ENCODE measurements at places on chromosomes 11 and 22. TPM values are rescaled to one million over a fixed set of nuclear protein-coding genes. Genes with fewer than 3 reads are reported as not detected.

The VSIG10L2 gene
- not detected for total RNA-seq

The CPSF7 gene
- 70.3 TPM for total RNA-seq

The OR10D3 gene
- 0.25 TPM for total RNA-seq

The NAALADL1 gene
- 2.2 TPM for total RNA-seq

The SHISA8 gene
- total RNA-seq = not detected

GRCh38 chr11:85710917-85711316 lies 24.9 kb upstream of the CCDC89 start:
- no peaks in the 10 kb centered on the region for H3K27me3 ChIP-seq
- no peak overlapping the region for H3K27ac ChIP-seq
- no peaks in the 10 kb centered on the region for H3K36me3 ChIP-seq
- no peak for DNase-seq
- H3K4me3 ChIP-seq = no peak overlapping the region

- H3K27ac ChIP-seq = no peak overlapping the region
- H3K4me1 ChIP-seq = no peaks in the 10 kb centered on the region
- no peak overlapping the region for H3K4me3 ChIP-seq
- no peaks in the 10 kb centered on the region for H3K27me3 ChIP-seq
Measured at GRCh38 chr11:30735946-30736345, 149.8 kb upstream of the MPPED2 start.

DNA sequence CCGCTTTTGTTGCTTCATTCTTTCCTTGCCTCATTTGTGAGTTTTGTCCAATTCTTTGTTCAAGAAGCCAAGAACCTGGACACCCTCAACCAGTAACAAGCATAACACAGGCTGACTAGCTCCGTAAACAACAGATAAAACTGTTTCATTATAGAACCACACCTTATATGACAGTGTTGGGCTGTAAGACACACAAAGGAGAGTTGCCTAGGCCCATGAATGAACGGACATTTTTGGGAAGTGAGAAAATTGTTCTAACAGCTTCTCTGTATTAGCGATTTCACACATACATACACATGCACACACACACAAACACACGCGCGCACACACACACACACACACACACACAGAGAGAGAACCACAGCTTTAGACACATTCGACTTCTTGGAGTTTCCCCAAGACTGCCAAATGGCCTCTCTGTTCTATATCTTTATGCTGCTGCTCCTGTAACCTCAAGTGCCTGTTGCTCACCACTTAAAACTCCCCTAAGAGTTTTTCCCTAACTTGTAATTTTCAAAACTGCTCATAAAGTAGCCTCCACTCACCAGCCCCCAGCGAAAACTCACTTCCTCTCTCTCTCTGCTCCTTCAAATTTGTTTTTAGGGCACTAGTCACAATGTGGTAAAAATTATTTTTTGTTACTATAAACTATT lies 35.9 kb downstream of the CTSC start:
- H3K4me3 ChIP-seq = no peak overlapping the region
- H3K4me1 ChIP-seq = peaks cover 26% of the 10 kb centered on the region
- DNase-seq = no peak

DNA sequence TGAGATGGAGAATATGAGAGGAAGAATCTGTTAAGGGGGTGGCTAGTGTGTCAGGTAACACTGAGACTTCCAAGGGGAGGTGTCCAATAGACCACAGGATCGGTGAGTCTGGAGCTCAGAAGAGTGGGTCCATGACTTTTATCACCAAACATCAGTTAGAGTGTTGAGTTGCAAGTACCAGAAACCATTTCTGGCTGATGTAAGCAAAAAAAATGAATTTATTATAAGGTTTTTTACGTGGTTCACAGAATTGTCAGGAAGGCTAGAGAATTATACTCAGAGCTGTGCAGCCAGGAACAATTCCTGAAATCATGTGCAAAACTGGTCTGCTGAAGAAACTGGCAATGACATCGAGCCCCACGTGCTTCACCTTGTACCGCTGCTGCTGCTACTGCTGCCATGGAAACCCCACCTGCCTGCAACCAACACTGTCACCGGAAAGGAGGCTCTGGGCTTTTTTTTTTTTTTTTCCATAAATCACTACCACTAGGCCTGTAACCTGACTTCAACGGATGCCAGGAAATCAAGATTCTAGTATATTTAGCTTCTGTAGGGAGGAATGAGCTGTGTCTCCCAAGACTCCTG lies 16.6 kb upstream of the STK33 start:
- H3K4me1 ChIP-seq = peaks cover 4% of the 10 kb centered on the region
- no peaks in the 10 kb centered on the region for H3K36me3 ChIP-seq
- H3K4me3 ChIP-seq = no peak overlapping the region
- H3K27ac ChIP-seq = no peak overlapping the region

DNA sequence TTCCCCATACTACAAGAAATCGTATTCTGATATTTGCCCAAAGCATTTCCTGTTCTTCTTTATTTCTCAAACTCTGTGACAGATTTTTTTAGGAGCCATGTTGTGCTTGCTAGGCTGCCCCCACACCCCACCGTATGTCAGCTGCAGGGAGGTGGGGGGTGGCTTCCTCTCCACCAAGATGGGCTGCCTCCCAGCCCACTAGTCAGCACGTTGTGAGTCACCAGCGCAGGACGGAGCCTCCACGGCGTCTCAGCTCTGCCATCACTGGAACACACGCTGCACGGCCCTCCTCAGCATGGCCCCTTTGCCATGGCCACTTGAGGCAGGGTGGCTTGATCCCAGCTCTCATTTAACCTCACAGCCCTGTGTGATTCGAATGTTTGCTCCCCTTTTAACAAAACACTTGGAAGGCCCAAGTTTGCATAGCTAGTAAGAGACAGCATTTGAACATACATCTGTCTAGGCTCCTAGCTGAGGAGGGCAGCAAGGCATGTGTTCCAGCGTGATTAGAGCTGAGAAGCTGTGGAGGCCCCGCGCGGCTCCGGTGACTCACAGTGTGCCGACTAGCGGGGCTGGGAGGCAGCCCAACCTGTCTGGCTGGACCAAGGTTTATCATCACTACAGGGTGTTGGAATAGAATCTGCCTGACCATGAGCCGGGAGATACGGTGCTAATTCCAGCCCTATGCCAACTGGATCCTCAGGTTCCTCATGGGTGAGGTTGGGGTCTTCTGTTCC lies 180.7 kb upstream of the NCAM1 start:
- H3K4me1 ChIP-seq = peaks cover 5% of the 10 kb centered on the region
- no peak overlapping the region for H3K4me3 ChIP-seq
- no peak for DNase-seq

DNA sequence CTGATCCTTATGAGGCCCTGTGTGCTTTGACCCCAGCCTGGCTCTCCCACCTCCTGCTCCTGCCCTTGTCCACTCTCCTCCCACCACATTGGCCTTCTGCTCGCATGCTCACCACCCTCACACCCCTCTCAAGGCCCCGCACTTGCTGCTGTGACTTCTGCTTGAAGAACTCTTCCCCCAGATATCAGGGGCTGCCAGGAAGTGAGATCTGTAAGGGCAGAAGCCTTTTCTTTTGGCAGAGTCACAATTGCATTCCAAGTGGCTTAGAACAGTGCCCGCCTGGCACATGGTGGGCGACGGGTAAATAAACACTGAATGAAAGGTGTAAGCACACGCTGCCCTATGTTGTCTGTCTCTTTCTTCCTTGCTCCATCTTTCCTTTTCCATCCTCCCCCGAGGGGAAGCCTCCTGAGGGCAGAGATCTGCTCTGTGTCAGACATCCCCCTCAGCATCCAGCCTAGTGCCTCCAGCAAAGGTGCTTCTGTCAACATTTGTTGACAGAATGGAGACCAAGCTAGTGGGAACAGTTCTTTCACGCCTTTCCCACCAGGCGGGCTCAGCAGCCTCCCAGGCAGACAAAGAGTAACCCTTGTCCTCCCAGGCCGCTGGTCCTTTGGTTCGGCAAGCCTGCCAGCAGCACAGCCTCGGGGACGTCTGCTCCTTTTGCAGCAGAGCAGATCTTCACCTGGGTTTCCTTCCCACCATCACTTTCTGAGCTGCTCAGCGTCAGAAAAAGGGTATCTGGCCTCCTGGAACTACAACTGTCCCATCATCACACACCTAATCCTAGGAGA lies 10.0 kb upstream of the PEX26 start:
- H3K27me3 ChIP-seq = peaks cover 17% of the 10 kb centered on the region
- H3K4me1 ChIP-seq = no peaks in the 10 kb centered on the region
- H3K4me3 ChIP-seq = no peak overlapping the region

GRCh38 chr11:105968021-105968697 lies 53.9 kb downstream of the MSANTD4 start:
- no peak overlapping the region for H3K27ac ChIP-seq
- no peak for DNase-seq

DNA sequence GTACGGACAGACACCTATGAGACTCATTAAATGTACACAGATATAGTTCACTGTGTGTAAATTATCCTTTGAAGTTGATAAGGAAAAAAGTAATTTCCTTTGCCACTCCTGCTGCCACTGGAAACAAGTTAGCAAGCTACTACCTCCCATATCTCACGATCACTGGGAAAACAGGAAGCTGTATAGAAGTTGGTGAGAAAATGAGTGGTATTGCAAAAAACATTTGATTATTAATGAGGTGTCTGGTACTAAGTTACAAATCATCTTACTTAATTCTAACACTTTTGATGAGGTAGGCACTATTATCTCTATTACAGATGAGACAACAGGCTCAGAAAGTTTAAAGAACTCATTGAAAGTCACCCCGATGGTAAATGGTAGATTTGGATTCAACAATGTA lies 68.5 kb downstream of the GAB2 start:
- no peaks in the 10 kb centered on the region for H3K27me3 ChIP-seq
- H3K4me3 ChIP-seq = no peak overlapping the region
- no peaks in the 10 kb centered on the region for H3K36me3 ChIP-seq
- DNase-seq = no peak

DNA sequence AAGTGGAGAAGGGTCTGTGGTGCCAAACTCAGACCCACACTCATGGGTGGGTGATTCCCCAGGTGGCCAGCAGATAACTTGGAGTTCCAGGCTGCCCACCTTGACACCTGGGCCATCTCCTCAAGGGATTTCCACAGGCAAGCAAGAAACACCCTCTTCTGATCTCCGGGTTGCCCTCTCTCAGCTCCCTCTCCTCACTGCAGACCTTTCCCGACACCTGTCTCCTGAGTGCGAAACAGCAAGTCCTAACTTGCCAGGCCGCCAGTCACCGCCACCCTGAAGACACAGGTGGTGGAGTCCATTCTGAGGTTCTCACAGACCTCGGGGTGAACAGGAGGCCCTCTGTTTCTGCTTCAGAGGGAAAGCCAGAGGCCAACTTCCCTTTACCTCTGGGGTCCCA lies 16.6 kb downstream of the GALNT18 start:
- H3K4me3 ChIP-seq = no peak overlapping the region
- no peak for DNase-seq
- H3K27ac ChIP-seq = no peak overlapping the region
- peaks cover 72% of the 10 kb centered on the region for H3K27me3 ChIP-seq

DNA sequence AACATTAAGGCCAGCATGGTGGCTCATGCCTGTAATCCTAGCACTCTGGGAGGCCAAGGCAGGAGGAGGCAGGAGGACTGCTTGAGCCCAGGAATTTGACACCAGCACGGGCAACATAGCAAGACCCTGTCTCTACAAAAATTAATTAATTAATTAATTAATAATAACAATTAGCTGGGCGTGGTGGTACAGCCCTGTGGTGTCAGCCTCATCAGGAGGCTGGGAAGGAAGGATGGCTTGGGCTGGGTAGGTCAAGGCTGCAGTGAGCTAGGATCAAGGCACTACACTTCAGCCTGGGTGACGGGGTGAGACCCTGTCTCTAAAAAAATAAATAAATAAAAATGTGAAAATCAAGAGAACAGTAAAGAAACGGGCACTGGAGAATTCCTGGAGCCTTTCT lies 1.4 kb downstream of the ARFGAP3 start:
- DNase-seq = no peak
- H3K27me3 ChIP-seq = no peaks in the 10 kb centered on the region
- H3K4me3 ChIP-seq = peak overlapping the region; percentile 96
- H3K27ac ChIP-seq = no peak overlapping the region

DNA sequence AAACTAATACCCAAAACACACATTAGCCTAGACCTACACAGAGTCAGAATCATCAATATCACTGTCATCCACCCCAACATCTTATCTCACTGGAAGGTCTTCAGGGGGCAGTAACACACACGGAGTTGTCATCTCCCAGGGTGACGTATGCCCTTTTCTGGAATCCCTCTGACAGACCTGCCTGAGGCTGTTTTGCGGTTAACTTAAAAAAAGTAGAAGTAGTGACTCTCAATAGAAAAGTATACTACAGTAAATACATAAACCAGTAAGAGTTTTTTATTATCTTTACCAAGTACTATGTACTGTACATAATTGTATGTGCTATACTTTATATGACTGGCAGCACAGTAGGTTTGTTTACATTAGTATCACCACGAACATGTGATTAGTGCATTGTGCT lies 80.5 kb downstream of the PGR start:
- no peak for DNase-seq
- H3K27ac ChIP-seq = no peak overlapping the region
- H3K4me1 ChIP-seq = no peaks in the 10 kb centered on the region
- H3K36me3 ChIP-seq = no peaks in the 10 kb centered on the region

DNA sequence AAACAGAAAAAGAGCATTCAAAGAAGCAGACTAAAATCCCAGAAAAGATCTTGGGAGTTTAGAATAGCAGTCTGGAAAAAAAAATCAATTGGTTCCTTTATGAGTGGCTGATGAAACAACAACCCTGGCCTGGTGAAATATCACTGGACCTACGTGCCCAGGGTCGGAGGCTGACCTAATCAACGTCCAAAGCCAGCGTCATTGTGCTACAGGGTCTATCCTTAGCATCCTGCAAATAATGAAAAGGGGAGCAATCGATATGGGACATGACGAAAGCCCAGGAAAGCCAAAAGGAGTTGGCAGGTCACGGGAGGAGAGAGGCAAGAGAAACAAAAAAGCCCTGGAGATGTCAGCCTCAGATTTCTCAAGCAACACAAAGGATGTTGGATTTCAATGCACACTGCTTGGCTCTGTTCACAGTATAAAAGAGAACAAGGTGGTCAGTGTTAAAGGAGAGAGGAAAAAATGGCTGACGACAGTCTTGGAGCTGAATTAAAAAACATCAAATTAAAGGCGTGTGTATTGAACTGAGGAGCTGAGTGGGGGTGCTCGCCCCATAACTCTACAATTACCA lies 148.8 kb downstream of the BLID start:
- no peaks in the 10 kb centered on the region for H3K27me3 ChIP-seq
- no peak for DNase-seq
- H3K4me1 ChIP-seq = no peaks in the 10 kb centered on the region

DNA sequence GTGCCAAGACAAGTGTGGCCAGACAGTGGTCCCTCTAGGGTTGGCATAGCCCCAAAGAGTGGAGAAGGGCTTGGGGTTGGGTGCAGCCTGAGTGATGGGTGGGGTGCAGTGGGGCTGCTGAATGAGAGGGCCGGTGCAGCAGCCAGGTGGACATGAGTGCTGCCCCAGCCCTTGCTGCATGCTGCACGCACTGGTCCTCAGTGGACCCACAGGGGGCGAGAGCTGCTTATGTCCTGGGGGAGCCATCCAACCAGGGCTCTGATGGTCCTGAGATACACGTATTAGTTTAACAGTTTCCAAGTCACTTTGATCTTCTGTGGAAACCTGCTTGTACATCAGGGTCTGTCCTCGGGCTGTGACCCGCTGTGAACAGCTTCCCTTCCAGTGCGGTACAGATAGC lies 23.9 kb upstream of the ACR start:
- peaks cover 3% of the 10 kb centered on the region for H3K36me3 ChIP-seq
- peaks cover 20% of the 10 kb centered on the region for H3K27me3 ChIP-seq
- DNase-seq = no peak
- no peaks in the 10 kb centered on the region for H3K4me1 ChIP-seq

GRCh38 chr22:28358312-28358711 lies 321.3 kb downstream of the TTC28 start:
- H3K27me3 ChIP-seq = no peaks in the 10 kb centered on the region
- DNase-seq = no peak
- H3K36me3 ChIP-seq = no peaks in the 10 kb centered on the region
- H3K4me1 ChIP-seq = no peaks in the 10 kb centered on the region
- no peak overlapping the region for H3K27ac ChIP-seq

- H3K27ac ChIP-seq = no peak overlapping the region
- DNase-seq = no peak
- no peak overlapping the region for H3K4me3 ChIP-seq
- no peaks in the 10 kb centered on the region for H3K36me3 ChIP-seq
Measured at GRCh38 chr11:3147257-3147619, 17.9 kb downstream of the OSBPL5 start.

All from endodermal cell (in vitro differentiated cells).